Urinary bladder (tissue), 4 donors: ENCODE measurements at places on chromosomes 6 and 20. TPM values are rescaled to one million over a fixed set of nuclear protein-coding genes. Genes with fewer than 3 reads are reported as not detected.

The RIMS1 gene
- total RNA-seq = 21.0 TPM

The C6orf163 gene
- 17.1 TPM for total RNA-seq

DNA sequence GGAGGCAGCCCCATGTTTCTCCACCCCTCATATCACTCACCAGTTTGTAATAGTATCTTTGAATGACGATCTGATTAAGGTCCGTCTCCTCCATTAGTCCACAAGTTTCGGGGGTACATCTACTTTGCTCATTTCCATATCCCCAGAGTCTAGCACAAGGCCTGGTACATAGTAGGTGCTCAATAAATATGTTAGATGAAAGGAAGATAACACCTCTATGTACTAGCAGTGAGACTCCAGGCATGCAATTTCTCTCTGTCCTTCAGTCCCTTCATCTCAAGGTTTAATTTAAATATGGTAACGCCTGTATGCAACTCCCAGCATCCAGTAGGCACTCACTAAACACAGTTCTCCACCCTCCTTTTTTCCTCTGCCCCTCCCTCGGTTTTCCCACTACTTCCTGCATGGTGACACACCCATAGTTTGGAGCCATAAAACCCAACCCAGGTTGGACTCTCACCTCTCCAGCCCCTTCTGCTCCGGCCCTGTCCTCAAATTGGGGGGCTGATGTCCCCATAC lies 461 bp upstream of the HNF4A start:
- no peak for DNase-seq

The MLIP gene
- 4.4 TPM for total RNA-seq

DNA sequence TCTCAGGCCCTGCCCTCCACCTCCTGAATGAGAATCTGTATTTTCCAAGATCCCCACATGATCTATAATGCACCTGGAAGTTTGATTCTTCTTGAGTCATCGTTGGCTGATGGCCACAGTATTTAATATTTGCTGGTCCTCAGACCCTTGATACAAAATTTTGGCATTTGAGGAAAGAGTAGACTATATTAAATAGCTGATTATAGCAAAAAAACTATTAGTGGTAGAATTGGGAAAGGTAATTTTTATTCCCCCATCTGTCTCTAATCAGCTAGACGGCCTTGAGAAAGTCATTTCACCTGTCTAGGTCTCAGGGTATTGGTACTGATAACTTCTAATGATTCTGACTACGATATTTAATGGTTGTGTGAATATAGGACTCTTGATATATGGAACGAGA lies 176.8 kb downstream of the BMP2 start:
- DNase-seq = no peak

The LINC00237 gene
- not detected for total RNA-seq

- DNase-seq = no peak
These were observed 166.6 kb upstream of the SOX4 start for GRCh38 chr6:21426841-21427490.

GRCh38 chr6:131652472-131652871 lies 15.4 kb downstream of the ENPP3 start:
- no peak for DNase-seq

The EYS gene
- 4.4 TPM for total RNA-seq

GRCh38 chr6:142822383-142822782 lies 122.6 kb downstream of the HIVEP2 start:
- no peak for DNase-seq

- no peak for DNase-seq
These were observed 107.6 kb upstream of the TRAF3IP2 start for GRCh38 chr6:111713236-111713635.

The C20orf202 gene
- total RNA-seq = 0.21 TPM

DNA sequence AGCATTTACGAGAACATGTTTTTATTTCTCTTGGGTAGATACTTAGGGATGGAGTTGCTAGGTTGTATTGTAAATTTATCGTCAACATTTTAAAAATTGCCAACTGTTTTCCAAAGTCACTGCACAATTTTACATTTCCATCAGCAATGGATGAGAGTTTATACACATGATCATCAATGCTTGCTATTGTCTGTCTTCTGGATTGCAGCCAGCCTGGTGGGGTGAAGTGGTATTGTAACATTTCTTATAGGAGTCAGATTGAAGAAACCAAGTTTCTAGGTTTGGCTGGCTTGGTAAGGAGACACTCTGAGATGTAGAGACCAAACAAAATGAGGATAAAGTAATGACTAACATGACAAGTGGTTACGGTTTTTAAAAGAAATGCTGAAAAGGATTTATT lies 57.1 kb upstream of the HDDC2 start:
- no peak for DNase-seq

DNA sequence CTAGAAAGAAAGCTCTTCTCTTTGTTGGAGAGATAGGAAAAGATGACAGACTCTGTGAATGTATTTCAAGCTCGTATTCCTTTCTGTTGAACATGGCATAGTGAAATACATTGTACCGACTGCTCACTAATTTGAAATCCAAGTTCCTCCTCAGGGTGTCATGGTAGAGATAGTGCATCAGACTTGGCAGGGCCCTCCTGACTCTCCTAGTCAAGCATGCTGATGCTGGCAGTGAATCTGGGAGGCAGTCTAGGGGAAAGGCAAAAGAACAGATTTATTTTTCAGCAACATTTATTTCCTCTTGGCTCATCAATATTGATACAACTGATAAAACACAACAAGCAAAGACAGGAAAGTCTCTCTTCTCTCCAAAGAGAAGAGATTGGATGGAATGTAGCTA lies 356.3 kb upstream of the IRAK1BP1 start:
- DNase-seq = no peak

The CALHM5 gene
- total RNA-seq = 8.6 TPM

- DNase-seq = no peak
These were observed 223.1 kb upstream of the AGPAT4 start for GRCh38 chr6:161496941-161497340.

DNA sequence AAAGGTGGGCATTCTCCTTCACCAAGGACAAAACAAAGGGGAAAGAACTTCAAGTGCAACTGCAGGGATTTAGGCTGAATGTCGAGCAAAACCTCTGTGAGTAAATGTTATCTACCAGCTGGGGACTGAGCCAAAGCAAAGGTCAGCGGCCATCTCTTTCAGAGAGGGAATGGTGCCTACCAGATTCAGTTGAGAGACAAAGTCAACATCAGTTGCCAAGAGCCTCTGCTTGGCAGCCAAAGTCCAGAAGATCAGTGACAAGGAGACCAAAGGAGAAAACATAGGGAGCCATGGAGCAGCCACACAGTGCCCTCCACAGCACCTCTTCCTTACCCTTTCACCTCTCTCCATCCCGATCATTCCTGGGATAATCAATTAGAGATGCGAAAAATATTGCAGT lies 472.5 kb downstream of the KIF16B start:
- DNase-seq = no peak

DNA sequence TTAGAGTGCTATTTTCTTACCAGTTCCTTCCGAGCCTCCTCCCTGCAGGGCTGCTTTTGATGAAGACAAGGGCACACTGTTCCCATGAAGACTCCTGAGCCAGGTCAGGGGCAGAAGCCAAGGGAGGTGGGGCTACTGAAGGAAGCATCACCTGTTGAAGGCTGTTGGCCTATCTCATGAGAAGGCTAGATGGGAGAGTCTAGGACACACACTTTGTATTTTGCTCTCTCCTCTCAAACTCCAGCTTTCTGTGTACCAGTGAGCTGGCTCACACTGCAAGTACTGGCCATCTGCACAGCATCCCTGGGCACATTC lies 683.2 kb upstream of the ID4 start:
- DNase-seq = no peak

The CRISP3 gene
- 31.8 TPM for total RNA-seq

GRCh38 chr6:155216312-155217046 lies 47.3 kb upstream of the CLDN20 start:
- no peak for DNase-seq

- no peak for DNase-seq
These were observed 980 bp downstream of the MBOAT1 start for GRCh38 chr6:20211037-20211940.

GRCh38 chr20:39124064-39124463 lies 161.9 kb downstream of the DHX35 start:
- no peak for DNase-seq

The QKI gene
- total RNA-seq = 185 TPM

The PSMG4 gene
- 19.8 TPM for total RNA-seq

DNA sequence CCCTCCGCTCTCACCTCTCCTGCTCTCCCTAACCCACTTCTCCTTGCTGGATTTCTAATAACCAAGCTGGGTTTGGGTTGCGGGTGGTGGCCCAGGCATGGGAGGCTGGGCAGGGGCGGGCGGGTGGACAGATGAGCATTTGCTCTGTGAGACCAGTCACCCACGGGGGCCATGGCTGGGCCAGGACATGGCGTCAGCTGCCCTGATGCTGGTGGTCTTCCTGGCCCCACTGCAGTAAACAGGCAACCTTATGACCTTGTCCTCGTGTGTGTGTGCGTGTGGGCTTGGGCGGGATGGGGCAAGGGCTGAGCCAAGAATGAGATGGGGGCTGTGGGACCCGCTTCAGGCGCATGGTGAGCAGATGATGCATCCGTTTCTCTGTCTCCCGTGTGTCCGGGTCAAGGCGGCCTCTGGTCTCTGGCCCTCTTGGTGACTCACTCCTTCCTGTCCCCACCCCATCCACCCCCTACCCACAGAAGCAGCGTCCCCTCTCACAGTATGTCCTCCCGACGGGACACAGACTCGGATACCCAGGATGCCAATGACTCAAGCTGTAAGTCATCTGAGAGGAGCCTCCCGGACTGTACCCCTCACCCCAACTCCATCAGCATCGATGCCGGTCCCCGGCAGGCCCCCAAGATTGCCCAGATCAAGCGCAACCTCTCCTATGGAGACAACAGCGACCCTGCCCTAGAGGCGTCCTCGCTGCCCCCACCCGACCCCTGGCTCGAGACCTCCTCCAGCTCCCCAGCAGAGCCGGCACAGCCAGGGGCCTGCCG lies 41.4 kb upstream of the MYL9 start:
- DNase-seq = no peak

DNA sequence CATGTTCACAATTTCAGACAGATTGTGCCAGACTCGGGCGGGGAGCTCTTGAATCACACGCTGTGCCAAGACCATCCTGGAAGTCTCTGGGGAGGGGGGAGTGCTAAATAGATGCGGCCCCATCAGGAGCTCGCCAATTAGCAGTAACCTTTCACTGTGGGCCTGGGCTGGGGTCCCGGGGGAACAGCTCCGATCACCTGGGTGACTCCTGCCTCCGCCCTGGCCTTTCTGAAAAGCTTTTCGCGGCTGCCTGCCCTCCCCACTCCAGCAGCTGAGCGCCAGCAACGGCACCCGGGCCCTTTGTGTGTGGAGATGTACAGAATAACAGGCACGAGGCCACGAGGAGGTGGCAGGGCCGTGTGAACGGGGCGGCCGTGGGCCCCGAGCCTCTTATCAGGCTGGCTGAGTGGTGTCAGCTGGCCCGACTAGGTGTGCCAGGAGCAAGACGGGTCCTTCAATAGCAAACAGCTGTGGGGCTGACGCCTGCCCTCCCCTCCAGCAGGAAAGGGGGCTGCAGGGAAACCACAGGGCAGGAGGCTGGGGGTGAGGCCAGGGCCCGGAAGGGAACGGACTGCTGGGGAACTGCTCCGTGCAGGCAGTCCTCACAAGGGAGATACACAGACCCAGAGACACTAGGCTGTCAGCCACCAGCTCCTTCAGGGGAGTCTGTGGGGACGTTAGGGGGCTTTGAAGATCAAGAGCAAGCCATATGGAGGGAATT lies 56.8 kb downstream of the NOL4L start:
- DNase-seq = no peak
